ENCODE measurements at places on chromosomes 13 and 19.

DNA sequence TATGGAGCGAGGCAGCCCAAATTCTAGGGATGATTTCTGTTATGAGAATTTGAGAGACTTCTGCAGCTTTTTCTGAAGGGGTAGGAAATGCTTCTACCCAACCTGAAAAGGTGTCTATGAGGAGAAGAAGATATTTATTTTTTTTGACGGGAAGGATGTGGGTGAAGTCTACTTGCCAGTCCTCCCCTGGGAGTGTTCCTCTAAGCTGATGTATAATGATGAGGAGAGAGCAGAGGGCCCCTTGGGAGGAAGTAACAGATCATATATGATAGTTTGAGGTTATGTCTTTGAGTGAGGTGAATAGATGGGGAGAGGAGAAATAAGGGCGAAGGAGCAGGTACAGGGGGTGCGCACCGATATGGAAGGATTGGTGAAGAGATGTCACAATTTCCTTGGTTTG, 910.6 kb upstream of the SLITRK5 start:
- peak; percentile 92 for DNase-seq

GRCh38 chr19:48340995-48341394, 15.6 kb downstream of the EMP3 start:
- no peak for DNase-seq

DNA sequence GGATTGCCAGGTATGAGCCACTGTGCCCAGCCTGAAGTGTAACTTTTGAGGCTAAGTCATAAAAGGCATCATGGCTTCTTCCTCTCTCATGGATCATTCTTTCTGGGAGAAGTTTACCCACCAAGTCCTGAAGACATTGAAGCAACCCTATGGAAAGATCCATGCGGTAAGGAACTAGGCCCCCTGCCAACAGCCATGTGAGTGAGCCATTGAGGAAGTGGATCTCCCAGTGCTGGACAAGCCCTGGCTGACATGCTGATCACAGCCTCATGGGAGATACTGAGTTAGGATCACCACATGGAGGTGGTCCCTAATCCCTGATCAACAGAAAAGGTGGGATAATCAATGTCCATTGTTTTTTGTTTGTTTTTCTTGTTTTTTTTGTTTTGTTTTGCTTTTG, 3.3 kb upstream of the NUDT19 start:
- DNase-seq = no peak

DNA sequence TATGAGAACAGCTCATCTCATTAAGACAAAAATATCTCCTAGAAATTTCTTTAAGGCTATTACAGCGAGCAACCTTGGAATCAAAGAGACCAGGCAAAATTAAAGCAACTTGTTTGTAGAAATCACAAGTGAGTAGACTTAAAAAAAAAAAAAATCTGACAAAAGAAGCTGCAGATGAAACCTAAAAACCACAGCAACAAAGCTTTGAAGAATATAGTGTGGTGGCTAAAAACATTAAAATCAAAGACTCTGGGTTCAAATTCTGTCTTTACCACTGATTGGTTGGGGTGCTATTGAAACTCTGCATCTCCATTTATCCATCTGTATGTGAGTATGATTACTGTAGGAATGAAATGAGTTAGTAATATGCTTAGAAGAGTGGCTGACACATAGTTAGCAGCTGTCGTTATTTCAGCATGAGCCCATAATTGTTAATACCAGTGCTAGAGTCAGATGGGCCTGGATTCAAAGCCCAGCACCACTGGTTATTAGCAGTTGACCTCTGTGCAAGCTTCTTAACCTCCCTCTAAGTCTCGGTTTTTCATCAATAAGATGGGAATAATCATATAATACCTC, 157.6 kb downstream of the FOXO1 start:
- no peak for DNase-seq

Data from Jurkat, Clone E6-1 (cell line).